ENCODE measurements at places on chromosomes 7 and 10. TPM values are rescaled to one million over a fixed set of nuclear protein-coding genes. Genes with fewer than 3 reads are reported as not detected.

GRID2IP gene
- 0.30 TPM for total RNA-seq

ZNF12 gene
- total RNA-seq = 30.7 TPM

VAX1 gene
- total RNA-seq = not detected

BMS1 gene
- total RNA-seq = 13.5 TPM

CRYGN gene
- total RNA-seq = not detected

C10orf62 gene
- total RNA-seq = 0.20 TPM

MMD2 gene
- total RNA-seq = not detected

LRRC18 gene
- total RNA-seq = 0.39 TPM
